Activated naive CD8-positive, alpha-beta T cell treated with anti-CD3 and anti-CD28 coated beads, Interleukin-2, amount 50 U/mL, for 24 hours (primary cell): ENCODE measurements at places on chromosomes 7 and 10.

DNA sequence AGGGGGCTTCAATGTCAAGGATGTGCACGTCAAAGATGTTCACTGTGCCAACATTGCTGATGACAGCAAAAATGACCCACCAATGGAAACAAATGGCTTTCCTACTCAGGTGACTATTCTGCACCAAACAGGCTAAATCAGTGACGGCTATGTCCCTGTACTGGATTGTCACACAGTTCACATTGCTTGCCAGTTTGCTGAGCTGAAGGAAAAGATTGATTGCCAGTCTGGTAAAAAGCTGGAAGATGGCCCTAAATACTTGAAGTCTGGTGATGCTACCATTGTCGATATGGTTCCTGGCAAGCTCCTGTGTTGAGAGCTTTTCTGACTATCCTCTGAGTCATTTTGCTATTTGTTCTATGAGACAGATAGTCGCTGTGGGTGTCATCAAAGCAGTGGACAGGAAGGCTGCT lies 202.2 kb upstream of the ETV1 start:
- no peaks in the 10 kb centered on the region for H3K4me1 ChIP-seq
- no peak overlapping the region for H3K4me3 ChIP-seq
- no peak overlapping the region for H3K27ac ChIP-seq
- H3K27me3 ChIP-seq = peaks cover under 1% of the 10 kb centered on the region

GRCh38 chr7:84744385-84744784 lies 442.5 kb downstream of the SEMA3D start:
- H3K27me3 ChIP-seq = no peaks in the 10 kb centered on the region
- H3K36me3 ChIP-seq = no peaks in the 10 kb centered on the region
- H3K4me1 ChIP-seq = no peaks in the 10 kb centered on the region
- DNase-seq = no peak
- H3K4me3 ChIP-seq = no peak overlapping the region
- no peak overlapping the region for H3K27ac ChIP-seq

DNA sequence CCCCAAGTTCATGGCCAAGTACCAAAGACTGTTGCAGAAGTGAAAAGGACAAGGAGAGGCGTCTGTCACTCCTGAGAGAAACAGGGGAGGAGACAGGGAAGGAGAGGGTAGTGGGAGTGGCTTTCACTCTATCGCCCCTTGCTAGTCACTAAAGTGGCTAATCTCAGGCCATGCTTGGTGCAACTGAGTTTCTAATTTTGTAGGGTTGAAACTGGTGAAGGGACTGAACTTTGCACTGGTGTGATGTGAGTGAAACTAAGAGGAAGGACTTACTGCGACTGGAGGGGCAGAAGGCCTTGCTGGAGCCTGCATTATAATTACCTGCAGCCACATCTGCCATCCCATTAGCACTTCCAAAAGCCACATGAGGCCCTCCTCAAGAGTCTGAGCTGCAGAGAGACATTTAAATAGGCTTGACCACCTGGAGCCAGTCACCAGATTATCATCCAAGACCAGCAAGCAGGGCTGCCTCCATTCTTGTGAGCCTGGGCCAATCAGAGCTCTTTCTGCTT lies 107.2 kb upstream of the EEPD1 start:
- no peak for DNase-seq
- no peaks in the 10 kb centered on the region for H3K27me3 ChIP-seq
- H3K4me3 ChIP-seq = no peak overlapping the region
- H3K4me1 ChIP-seq = no peaks in the 10 kb centered on the region
- H3K36me3 ChIP-seq = no peaks in the 10 kb centered on the region

- H3K27me3 ChIP-seq = no peaks in the 10 kb centered on the region
- H3K27ac ChIP-seq = no peak overlapping the region
- DNase-seq = no peak
- peaks cover 42% of the 10 kb centered on the region for H3K4me1 ChIP-seq
- H3K36me3 ChIP-seq = peaks cover 30% of the 10 kb centered on the region
Measured at GRCh38 chr7:38881947-38882684, 26.9 kb downstream of the VPS41 start.

- H3K27ac ChIP-seq = no peak overlapping the region
- H3K36me3 ChIP-seq = peaks cover 47% of the 10 kb centered on the region
- H3K4me1 ChIP-seq = no peaks in the 10 kb centered on the region
- no peak for DNase-seq
Measured at GRCh38 chr10:100245484-100246220, 16.3 kb upstream of the CHUK start.
